Keratinocyte (primary cell): ENCODE measurements at places on chromosomes 2 and 18. TPM values are rescaled to one million over a fixed set of nuclear protein-coding genes. Genes with fewer than 3 reads are reported as not detected.

Gene KCNJ3
- not detected in 3 replicates for polyA plus RNA-seq

DNA sequence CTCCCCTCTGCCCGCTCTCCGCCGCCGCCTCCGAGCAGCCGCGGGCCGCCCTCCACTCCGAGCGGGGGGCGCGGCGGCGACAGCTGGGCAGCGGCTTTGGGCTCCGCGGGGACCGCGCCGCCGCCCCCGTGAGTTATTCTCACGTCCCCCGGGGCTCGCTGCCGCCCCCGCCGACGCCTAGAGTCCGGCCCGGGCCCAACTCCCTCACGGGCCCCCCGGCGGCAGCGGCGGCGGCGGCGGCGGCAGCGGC, 645 bp downstream of the MIB1 start:
- H3K4me1 ChIP-seq = peaks cover 9% of the 10 kb centered on the region
- no peaks in the 10 kb centered on the region for H3K36me3 ChIP-seq
- H3K4me3 ChIP-seq = peak overlapping the region; percentile 97
- DNase-seq = no peak

Gene CCL20
- 0.70 to 13.5 TPM (median 5.2 TPM) in 3 replicates for polyA plus RNA-seq

Gene KHK
- 0.06 to 0.36 TPM (median 0.21 TPM) in 3 replicates for polyA plus RNA-seq

GRCh38 chr2:41895334-41895664, 152.5 kb upstream of the PKDCC start:
- DNase-seq = no peak
- H3K4me3 ChIP-seq = no peak overlapping the region
- H3K36me3 ChIP-seq = no peaks in the 10 kb centered on the region
- no peaks in the 10 kb centered on the region for H3K27me3 ChIP-seq

- H3K36me3 ChIP-seq = no peaks in the 10 kb centered on the region
- peaks cover 9% of the 10 kb centered on the region for H3K4me1 ChIP-seq
- no peak for DNase-seq
- H3K27ac ChIP-seq = no peak overlapping the region
- no peak overlapping the region for H3K4me3 ChIP-seq
These were observed 108.1 kb upstream of the ARHGAP28 start for GRCh38 chr18:6621437-6621836.

DNA sequence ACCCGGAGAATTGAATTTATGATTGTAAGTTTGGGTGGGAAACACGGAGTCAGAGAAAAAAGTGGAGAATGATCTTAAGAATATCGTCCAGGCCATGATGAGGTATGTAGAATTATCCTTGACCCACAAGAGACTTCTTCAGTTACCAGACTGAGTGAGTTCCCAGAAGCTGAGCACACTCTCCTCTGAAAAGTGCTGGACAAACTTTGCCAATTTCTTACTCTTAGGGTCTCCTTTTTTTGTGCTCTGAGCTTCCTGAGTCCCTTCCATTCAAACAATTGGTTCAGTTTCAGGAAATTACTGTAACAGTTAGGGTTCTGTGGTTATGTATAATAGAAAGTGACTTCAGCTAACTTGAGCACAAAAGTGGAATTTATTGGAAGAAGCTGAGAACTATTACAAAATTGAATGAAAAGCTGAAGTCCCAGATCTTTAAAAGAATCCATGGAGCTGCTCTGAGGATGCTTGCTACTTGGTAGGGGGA, 50.6 kb upstream of the EHBP1 start:
- H3K27ac ChIP-seq = peak overlapping the region; percentile 72
- peaks cover 27% of the 10 kb centered on the region for H3K4me1 ChIP-seq
- H3K36me3 ChIP-seq = no peaks in the 10 kb centered on the region
- H3K4me3 ChIP-seq = no peak overlapping the region

DNA sequence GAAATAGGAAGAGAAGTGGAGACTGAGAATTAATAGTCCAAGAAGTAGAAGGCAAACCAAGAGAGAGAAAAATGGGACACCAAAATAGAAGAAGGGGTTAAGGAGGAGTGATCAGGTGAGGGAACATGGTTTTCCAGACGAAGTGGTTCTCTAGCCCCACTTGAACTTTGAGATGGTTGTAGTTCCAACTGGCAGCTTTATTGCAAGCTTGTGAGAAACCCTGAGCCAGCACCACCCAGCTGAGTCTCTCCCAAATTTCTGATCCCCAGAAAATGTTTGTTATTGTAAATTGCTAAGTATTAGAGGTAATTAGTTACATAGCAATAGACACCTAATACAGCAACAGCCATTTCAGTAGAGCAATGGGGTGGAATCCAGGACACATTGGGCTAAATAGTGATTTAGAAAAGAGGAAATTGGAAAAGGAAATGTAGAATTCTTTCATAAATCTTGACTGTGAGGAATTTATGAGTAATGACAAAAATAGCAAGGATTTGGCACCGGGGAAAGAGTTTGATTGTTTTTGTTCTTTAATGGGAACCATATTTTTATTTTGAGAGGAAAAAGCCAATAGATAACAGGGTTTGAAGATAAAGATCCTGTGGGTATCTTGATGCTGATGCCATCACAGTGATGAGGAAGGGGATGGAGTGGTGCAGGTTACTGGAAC, 62.1 kb upstream of the XDH start:
- DNase-seq = no peak
- H3K27ac ChIP-seq = no peak overlapping the region
- H3K4me1 ChIP-seq = peaks cover 6% of the 10 kb centered on the region
- H3K36me3 ChIP-seq = no peaks in the 10 kb centered on the region
- H3K27me3 ChIP-seq = no peaks in the 10 kb centered on the region
- H3K4me3 ChIP-seq = no peak overlapping the region

DNA sequence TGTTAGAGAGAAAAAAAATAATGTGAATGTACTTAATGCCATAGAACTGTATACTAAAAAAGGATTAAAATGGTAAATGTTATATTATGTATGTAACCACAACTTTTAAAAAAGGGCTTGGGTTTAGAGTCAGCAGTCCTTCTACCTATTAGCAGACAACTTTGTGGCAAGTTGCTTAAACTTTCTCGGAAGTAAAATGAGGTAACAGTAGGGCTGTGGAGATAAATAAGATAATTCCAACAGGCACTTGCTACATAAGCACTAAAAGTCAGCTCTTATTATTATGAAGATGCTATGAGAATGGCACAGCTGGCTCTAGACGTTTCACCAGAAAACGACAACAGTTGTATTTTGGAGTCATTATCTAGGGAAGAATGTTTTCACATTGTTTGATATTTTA, 31.3 kb downstream of the AAK1 start:
- no peak for DNase-seq
- peaks cover 9% of the 10 kb centered on the region for H3K4me1 ChIP-seq
- H3K4me3 ChIP-seq = no peak overlapping the region

DNA sequence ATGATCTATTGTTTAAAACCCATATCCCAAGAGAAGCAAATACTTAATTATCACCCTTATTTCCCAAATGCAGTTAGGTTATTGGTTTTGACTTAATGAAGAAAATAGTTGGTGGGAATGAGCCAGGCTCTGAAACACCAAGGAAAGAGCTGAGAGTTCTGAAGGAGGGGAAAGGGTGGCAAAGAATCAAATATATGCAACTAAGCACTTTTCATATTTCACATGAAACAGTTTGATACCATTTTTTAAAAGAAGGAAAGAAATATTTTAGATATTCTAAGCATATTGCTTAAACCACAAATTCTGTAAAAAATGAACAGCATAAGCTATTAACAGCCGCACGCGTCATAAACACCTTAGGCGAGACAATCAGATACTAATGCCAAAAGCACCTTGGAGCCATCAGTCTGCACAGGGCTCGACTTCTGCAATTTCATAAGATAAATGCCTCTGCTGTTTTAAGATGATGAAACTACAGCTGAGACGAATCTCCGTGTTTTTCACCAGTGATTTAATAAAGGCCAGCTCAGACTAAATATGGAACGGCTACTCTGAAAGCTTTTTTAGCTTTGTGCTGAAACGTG, 371.7 kb downstream of the EN1 start:
- no peaks in the 10 kb centered on the region for H3K27me3 ChIP-seq
- no peaks in the 10 kb centered on the region for H3K36me3 ChIP-seq
- no peak overlapping the region for H3K27ac ChIP-seq

Gene DSG1
- polyA plus RNA-seq = 9.8 to 68.0 TPM (median 27.6 TPM) in 3 replicates

DNA sequence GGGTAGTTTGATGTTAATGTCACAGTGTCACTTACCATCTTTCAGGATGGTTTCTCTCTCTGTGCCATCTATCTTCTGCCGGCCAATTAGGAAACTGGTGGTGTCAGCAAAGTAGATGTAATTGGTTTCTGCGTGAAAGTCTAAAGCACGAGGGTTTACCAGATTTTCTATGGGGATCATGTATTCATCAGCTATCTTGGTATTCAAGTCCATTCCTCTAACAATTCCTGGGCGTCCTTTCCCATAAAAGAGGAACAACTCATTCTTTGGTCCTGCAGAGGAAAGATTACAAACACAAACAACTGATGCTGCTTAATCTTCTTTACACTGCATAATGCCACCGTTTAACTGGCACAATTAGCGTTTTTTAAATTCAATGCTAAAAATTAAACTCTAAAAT, 1081.9 kb downstream of the LRP1B start:
- no peak for DNase-seq
- no peaks in the 10 kb centered on the region for H3K4me1 ChIP-seq
- no peaks in the 10 kb centered on the region for H3K36me3 ChIP-seq
- no peak overlapping the region for H3K4me3 ChIP-seq
- H3K27me3 ChIP-seq = no peaks in the 10 kb centered on the region
- no peak overlapping the region for H3K27ac ChIP-seq

- H3K4me3 ChIP-seq = no peak overlapping the region
- H3K36me3 ChIP-seq = no peaks in the 10 kb centered on the region
- H3K4me1 ChIP-seq = no peaks in the 10 kb centered on the region
- no peak for DNase-seq
- no peaks in the 10 kb centered on the region for H3K27me3 ChIP-seq
These were observed 60.0 kb upstream of the TEX51 start for GRCh38 chr2:126838716-126838985.

Gene CMPK2
- polyA plus RNA-seq = 0.85 to 3.1 TPM (median 1.5 TPM) in 3 replicates

- no peak overlapping the region for H3K27ac ChIP-seq
- H3K4me3 ChIP-seq = no peak overlapping the region
- DNase-seq = no peak
- H3K27me3 ChIP-seq = no peaks in the 10 kb centered on the region
These were observed 137.8 kb downstream of the CCDC102B start for GRCh38 chr18:68935686-68936085.

GRCh38 chr2:120313695-120314615, 32.0 kb upstream of the INHBB start:
- H3K27ac ChIP-seq = no peak overlapping the region
- no peaks in the 10 kb centered on the region for H3K36me3 ChIP-seq
- peaks cover 8% of the 10 kb centered on the region for H3K4me1 ChIP-seq
- H3K4me3 ChIP-seq = peak overlapping the region; percentile 11
- H3K27me3 ChIP-seq = no peaks in the 10 kb centered on the region
- DNase-seq = no peak

DNA sequence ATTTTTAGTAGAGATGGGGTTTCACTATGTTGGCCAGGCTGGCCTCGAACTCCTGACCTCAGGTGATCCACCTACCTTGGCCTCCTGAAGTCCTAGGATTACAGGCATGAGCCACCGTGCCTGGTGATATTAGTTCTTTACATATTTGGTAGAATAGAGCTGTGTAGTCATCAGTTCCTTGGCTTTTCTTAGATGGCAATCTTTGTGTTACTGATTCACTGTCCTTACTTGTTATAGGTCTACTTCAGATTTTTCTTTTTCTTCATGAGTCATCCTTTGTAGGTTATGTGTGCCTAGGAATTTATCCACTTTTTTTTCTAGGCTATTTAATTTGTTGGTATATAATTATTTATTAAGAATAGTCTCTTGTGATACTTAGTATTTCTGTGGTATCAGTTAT, 30.3 kb upstream of the ZSWIM2 start:
- H3K36me3 ChIP-seq = no peaks in the 10 kb centered on the region
- H3K4me3 ChIP-seq = no peak overlapping the region
- no peak for DNase-seq
- no peak overlapping the region for H3K27ac ChIP-seq
- H3K4me1 ChIP-seq = no peaks in the 10 kb centered on the region

GRCh38 chr2:229855116-229855515, 66.7 kb downstream of the TRIP12 start:
- no peaks in the 10 kb centered on the region for H3K4me1 ChIP-seq
- H3K27me3 ChIP-seq = no peaks in the 10 kb centered on the region
- peaks cover 5% of the 10 kb centered on the region for H3K36me3 ChIP-seq
- no peak overlapping the region for H3K4me3 ChIP-seq
- H3K27ac ChIP-seq = no peak overlapping the region

Gene POTEF
- not detected in 3 replicates for polyA plus RNA-seq

Gene STAT4
- polyA plus RNA-seq = 1.6 to 3.3 TPM (median 2.0 TPM) in 3 replicates

GRCh38 chr2:75431763-75432162, 129.0 kb downstream of the EVA1A start:
- no peak for DNase-seq
- H3K27ac ChIP-seq = no peak overlapping the region
- peaks cover 12% of the 10 kb centered on the region for H3K4me1 ChIP-seq
- H3K27me3 ChIP-seq = no peaks in the 10 kb centered on the region
- no peaks in the 10 kb centered on the region for H3K36me3 ChIP-seq

DNA sequence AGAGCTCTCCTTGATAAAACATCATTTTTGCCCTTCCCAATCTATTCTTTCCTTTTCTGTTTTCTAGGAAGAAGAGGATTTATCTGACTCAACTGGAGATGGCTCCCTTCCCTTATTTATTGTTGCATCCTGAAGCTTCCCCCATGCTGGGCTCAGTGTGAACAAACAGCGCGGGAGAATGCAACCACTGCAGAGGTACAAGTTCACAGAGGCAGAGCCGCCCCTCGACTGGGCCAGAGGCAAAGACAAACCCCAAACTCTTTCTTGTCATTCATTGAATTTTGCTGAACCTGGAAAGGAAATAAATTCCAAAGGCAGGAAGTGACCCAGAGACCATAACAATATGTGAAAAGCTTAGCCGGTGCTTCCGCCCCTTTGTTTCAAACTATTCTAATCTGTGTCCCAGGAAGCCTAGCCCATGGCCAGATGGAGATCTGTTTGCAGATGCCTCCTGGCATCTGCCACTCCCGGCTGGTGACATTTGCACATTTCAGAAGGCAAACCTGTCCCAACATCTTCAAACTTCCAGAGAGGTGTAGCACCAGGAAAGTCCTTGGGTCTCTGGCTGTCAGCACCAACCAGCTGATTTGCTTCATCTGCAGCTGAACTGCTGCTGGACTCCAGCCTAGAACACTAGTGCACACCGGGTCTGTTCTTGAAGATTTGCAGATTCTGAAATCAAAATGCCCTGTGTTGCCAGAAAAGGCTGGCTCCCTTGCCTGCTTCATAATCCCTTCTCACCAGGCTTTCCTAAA, 79.4 kb upstream of the MAP4K3 start:
- no peak overlapping the region for H3K4me3 ChIP-seq
- H3K4me1 ChIP-seq = peaks cover 13% of the 10 kb centered on the region
- no peak overlapping the region for H3K27ac ChIP-seq
- H3K27me3 ChIP-seq = no peaks in the 10 kb centered on the region
- no peaks in the 10 kb centered on the region for H3K36me3 ChIP-seq

Gene ADAM17
- polyA plus RNA-seq = 12.4 to 14.3 TPM (median 13.3 TPM) in 3 replicates

- peak; percentile 41 for DNase-seq
- H3K4me1 ChIP-seq = peaks cover 14% of the 10 kb centered on the region
- no peak overlapping the region for H3K27ac ChIP-seq
- no peaks in the 10 kb centered on the region for H3K27me3 ChIP-seq
- H3K36me3 ChIP-seq = no peaks in the 10 kb centered on the region
These were observed 189.6 kb upstream of the SP5 start for GRCh38 chr2:170525566-170525900.

Gene CAPN13
- polyA plus RNA-seq = 0.09 TPM in 1 of 3 replicates, not detected in the others
